Left lung (tissue), 14 donors: ENCODE measurements at places on chromosomes 13 and 19.

- no peak for DNase-seq
Observed at GRCh38 chr13:45623516-45624090, 8.1 kb upstream of the ERICH6B start.

DNA sequence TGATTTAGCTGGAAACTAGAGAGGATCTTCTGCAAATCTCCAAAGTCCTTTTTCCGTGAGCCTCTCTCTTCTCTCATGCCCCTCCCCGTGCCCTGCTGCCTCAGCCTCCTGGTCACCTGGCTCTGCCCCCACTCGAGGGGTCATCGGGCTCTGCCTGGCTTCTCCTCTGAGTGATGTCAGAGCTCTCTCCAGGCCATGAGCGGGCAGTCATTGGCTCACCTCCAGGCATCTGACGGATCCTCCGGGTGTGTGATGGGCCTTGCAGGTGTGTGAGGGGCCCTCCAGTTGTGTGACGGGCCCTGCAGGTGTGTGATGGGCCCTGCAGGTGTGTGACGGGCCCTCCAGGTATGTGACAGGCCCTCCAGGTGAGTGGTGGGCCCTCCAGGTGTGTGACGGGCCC is 10.3 kb upstream of the GAS6 start:
- no peak for DNase-seq

GRCh38 chr19:10018263-10018662 is 5.0 kb downstream of the RDH8 start:
- DNase-seq = no peak

GRCh38 chr13:113669231-113669754 is 2.3 kb downstream of the GRK1 start:
- DNase-seq = no peak

GRCh38 chr13:64529874-64530485 is 2700.2 kb downstream of the PCDH9 start:
- no peak for DNase-seq

DNA sequence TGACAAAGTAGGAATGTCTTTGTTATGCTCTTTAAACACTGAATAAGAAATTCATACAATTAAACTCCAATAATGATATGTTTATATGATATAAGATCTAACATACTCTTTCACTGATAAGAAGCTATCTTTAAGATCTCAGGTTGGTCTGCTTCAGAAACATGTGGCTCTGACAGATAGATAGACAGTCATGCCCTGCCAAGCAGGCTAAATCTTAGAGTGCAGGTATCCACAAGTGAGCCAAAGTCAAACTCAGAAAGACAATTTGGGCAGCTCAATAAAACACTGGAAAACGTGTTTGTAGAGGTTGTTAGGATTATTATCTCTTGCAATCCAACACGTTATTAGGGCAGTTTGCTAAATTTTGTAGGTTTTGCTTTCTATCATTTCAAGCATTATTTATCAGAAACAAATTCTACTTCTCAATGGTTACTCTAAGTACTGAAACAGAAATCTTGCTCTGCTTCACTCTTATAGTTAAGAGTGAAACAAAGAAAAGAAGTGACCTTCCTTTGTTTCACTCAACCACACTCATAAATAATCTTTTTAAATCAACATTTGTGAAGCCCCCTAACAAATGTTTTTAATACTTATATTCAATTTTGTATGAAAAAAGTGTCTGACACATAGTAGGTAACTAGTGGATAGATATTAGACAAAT is 1255.6 kb downstream of the DIAPH3 start:
- DNase-seq = no peak

DNA sequence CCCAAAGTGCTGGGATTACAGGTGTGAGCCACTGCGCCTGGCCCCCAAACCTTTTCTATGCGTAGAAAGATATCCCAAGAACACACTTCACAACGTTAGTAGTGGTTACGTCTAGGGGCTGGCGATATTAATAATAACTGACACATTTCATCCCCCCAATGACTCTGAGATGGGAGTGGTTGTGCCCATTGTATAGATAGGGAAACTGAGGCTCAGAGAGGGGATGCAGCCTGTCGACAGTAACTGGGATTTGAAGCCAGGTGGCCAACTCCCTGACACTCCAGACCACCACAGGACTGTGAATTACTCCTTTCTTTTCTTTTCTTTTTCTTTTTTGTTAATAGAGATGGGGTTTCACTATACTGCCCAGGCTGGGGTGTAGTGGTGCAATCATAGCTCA is 25.3 kb upstream of the PTPRS start:
- no peak for DNase-seq

DNA sequence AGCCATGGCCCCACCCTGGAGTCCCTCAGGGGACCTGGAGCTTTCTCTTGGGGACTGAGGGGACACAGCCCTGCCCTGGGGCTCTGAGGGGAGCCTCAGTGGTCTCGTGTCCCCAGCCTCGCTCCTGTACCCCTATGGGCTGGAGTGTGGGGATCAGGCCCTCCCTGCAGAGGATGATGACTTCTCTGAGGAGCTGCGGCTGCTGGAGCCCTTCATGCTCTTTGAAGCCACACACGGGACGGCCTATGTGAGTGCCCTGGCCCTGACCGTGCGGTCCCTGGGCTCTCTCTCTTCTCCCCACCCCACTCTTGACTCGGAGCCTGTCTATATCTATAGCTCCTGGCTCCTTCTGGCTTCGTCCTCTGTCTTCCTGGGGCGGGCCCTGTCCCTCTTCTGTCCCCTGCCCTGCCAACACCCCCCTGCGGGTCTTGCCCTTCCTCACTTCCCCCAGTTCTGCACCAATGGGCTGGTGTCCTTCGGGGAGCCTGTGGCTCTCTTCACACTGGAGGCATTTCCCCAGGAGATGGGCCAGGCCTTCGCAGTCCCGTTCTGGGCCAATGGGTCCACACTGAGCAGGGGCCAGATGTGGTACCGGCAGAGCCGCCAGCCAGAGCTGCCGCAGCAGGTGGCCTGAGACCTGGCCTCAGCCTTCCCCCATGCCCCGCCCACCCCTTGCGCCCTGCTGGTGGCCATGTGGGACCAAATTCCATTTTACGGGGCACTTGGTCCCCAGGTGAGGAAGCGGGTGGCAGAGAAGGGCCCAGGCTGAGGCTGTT is 33.1 kb downstream of the HPN start:
- no peak for DNase-seq

- no peak for DNase-seq
Observed at GRCh38 chr19:4415352-4415751, 12.9 kb downstream of the CHAF1A start.

GRCh38 chr19:12676384-12676792 is 5.3 kb downstream of the DHPS start:
- peak; percentile 52 for DNase-seq

GRCh38 chr13:111385183-111385857 is 64.9 kb downstream of the TEX29 start:
- no peak for DNase-seq

DNA sequence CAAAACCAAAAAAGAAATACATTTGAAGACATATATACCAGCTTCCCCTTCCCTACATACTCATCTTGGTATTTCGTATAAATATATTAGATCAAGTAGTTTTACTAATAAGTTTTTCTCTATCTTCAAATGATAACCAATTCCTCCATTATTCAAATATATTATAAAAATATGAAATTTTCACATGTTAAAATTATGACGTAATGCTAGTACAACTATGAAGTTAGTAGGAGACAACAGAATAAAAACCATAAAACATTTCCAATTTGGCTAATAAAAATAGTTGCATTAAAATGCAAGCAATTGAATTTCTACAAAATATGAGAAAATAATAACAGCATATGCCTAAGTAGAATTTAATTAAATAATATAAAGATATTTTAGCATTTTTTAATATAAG is 501.8 kb upstream of the SLITRK5 start:
- no peak for DNase-seq

DNA sequence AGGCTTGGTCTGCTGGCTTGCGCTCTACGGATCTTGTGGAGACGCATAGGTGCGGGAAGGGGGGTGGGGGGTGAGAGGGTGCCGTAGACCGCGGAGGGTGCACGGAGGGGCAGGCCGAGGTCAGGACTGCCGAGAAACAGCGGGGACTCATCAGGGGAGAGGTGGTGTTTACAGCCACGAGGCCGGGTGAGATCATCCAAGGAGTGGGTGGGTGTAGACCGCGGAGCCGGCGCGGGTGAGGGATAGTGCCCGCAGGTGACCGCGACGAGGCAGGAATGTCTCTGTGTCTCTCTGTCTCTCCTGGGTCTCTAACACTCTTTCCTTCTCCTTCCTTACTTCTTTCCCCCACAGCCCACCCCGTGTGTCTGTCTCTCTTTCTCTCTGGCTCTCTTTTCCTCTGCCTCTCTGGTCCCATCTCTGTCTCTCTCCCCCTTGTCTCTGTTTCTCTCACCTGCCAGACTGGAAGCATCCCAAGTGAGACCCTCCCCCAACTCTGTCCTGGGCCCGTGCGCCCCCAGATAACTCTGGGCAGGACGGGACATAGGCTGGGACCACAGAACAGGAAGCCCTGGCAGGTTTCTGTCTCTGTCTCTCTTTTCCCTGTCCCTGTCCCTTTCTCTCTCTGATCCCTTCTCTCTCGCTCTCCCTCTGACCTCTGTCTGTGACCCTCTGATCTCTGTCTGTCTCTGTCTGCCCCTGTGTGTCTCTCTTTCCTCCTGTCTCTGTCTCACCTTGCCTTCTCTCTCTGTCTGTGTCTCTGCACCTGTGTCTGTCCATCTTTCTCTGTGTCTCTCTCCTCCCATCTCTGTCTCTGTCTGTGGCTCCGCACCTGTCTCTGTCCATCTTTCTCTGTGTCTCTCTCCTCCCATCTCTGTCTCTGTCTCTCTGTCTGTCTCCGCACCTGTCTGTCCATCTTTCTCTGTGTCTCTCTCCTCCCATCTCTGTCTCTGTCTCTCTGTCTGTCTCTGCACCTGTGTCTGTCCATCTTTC is 1.8 kb upstream of the KLK4 start:
- no peak for DNase-seq

GRCh38 chr13:49098771-49099512 is 121.2 kb upstream of the MLNR start:
- no peak for DNase-seq

- DNase-seq = no peak
Observed at GRCh38 chr19:49403404-49404187, 15.5 kb downstream of the KASH5 start.
